ENCODE measurements at places on chromosomes 2 and 18.

GRCh38 chr2:232204457-232204931 is 174.1 kb upstream of the ALPP start:
- no peak for DNase-seq

DNA sequence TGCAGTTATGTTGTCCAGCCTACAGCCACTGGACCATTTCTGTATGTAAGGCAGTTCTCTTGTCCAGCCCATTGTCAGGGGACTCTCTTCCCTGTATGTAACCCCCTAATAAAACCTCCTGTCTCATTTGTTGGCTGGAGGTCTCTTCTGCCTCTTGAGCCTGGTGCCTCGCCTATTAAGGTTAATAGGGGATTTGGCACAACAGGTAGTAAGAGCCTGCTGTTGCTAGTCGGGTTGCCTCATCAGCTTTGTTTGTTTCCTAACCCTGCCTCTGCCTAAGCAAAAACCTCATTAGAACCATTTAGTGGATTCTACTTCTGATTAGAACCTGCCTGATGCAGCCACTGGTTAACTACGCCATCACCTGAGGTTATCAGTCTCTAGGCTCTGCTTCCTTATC is 62.2 kb upstream of the STPG4 start:
- DNase-seq = no peak

- DNase-seq = no peak
These were observed 46.6 kb downstream of the ZNF516 start for GRCh38 chr18:76448256-76449110.

- DNase-seq = no peak
These were observed 1988.8 kb upstream of the PIK3C3 start for GRCh38 chr18:39966275-39966674.

DNA sequence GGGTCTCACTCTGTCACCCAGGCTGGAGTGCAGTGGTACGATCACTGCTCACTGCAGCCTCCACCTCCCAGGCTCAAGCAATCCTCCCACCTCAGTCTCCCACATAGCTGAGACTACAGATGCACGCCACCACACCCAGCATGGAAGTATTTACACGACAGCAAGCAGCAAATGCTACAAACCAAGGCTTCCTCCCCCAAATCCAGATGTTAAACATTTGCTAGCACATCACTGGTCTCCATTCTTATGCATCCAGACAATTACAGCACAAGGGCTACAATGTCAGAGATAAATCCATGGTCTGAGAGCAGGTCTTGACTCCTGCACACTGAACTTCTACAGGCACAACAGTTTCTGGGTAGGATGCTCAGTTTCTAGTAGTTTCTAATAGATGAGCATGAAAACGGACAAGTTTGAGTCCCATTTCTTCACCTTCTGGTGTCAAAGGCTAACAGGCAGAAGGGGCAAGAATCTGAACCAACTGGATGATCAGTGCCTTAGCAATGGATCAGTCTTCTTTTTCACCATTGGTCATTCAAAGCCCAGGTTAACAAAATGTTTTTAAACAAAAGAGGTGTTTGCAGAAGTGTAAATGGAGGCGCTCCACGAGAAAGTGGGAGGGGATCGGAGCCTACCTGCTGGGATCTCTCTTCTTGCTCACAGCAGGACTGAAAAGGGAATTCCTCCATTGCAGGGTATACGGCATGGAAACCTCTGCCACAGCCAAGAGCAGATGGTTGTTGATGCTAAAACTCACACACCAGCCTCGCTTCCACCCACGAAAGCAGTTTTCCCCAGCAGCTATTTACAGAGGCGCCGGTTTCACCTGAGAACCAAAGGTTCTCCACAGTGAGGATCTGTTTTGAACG is 135.0 kb upstream of the ARL4C start:
- no peak for DNase-seq

DNA sequence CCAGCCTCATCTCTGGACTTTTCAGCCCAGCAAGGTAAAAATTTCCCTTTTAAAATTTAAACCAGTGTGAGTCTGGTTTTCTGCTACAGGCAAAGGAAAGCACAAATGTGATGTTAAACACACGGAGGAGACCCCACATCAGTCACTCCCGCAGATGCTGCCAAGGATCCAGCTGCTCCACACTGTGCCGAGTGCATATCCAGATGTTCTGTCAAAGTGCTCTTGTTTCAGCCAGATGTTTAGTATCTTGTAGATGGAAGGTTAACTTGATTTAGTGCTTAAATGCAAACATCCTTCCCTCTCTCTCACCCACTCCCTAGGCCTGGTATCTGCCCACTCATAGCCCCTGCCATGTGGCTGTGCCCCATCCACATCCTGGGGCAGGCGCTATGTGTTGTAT is 15.8 kb upstream of the ATOH8 start:
- DNase-seq = no peak

DNA sequence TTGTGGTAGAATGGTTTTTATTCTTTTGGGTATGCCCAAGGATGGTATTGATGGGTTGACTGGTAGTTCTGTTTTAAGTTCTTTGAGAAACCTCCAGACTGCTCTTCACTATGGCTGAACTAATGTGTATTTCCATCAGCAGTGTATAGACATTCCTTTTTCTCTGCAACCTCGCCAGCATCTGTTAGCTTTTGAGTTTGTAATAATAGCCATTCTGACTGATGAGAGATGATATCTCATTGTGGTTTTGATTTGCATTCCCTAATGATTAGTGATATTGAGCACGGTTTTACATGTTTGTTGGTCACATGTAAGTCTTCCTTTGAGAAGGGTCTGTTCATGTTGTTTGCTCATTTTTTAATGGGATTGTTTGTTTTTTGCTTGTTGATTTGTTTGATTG is 1348.7 kb upstream of the NXPH2 start:
- DNase-seq = no peak

DNA sequence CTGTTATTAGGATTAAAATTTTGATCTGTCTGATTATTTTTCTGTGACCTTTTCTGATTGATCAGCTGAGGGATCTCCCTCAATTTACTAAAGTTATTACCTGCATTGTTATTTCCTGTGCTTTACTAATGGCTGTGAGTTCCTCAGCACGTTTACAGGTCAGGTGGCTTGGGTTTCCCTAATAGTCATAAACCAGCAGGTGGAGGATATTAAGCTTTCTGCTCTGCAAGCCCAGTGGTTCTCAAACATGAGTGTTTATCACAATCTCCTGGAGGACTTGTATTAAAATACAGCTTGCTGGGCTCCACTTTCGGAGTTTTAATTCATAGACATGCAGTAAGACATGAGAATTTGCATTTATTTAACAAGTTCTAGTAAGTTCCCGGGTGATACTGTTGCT is 22.4 kb upstream of the UGP2 start:
- no peak for DNase-seq

- no peak for DNase-seq
These were observed 74.4 kb downstream of the SH3RF3 start for GRCh38 chr2:109203246-109204011.

- DNase-seq = no peak
These were observed 23.0 kb upstream of the LYPD6B start for GRCh38 chr2:149015501-149015900.

GRCh38 chr18:23453680-23454058 is 582 bp downstream of the RIOK3 start:
- no peak for DNase-seq

- no peak for DNase-seq
These were observed 9.7 kb upstream of the KCNE4 start for GRCh38 chr2:223042284-223042683.

- DNase-seq = no peak
These were observed 418.9 kb downstream of the EPHA4 start for GRCh38 chr2:221153226-221153625.

DNA sequence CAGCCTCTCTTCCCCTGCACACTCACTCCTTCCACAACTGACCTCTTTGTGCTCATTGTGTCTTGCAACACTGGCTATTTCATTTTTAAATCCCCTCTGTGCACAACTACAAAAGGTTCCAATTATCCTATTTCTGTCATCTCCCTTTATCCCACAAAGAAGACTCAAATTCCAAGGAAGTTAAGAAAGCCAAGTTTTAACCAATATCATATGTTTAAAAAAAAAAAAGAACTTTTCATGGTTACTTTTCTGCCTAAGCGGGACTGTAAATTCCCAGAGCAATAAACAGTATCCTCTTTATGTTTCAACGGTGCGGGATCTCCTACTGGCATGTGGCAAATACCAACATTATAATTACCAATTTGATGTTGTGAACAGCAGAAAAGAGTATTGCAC is 83.8 kb downstream of the DOCK10 start:
- no peak for DNase-seq

- DNase-seq = no peak
These were observed 129.5 kb upstream of the NYAP2 start for GRCh38 chr2:225270053-225270452.

DNA sequence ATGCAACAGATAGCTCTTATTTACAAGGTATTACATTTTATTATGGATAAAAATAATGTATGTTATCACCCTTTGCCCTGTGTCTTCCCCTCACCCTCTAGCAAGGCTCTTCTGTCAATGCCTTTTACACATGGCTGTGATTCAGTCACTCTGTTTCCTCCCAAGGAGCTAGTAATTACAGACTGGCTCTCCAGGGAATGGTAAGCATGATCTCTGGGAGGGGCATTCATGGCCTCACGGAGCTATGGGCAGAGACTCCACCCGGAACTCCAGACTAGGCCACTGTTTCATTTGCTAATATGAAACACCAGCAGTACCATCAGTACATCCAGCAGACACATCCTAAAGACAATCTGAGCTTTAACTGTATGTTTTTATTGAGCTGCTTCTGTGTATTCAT is 410.9 kb upstream of the CYRIA start:
- no peak for DNase-seq

- DNase-seq = no peak
These were observed 19.0 kb downstream of the DNPEP start for GRCh38 chr2:219368690-219369191.

DNA sequence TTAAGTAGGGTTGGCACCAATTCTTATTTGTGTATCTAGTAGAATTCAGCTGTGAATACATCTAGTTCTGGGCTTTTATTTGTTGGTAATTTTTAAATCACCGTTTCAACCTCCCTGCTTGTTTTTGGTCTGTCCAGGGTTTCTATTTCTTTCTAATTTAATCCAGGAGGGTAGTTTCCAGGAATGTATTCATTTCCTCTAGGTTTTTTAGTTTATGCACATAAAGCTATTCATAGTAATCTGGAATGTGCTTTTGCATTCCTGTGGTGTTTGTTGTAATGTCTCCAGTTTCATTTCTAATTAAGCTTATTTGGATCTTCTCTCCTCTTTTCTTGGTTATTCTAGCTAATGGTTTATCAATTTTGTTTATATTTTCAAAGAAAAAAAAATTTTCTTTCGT is 1361.8 kb upstream of the DDX18 start:
- no peak for DNase-seq

GRCh38 chr2:76169276-76170008 is 458.7 kb upstream of the GCFC2 start:
- DNase-seq = no peak

DNA sequence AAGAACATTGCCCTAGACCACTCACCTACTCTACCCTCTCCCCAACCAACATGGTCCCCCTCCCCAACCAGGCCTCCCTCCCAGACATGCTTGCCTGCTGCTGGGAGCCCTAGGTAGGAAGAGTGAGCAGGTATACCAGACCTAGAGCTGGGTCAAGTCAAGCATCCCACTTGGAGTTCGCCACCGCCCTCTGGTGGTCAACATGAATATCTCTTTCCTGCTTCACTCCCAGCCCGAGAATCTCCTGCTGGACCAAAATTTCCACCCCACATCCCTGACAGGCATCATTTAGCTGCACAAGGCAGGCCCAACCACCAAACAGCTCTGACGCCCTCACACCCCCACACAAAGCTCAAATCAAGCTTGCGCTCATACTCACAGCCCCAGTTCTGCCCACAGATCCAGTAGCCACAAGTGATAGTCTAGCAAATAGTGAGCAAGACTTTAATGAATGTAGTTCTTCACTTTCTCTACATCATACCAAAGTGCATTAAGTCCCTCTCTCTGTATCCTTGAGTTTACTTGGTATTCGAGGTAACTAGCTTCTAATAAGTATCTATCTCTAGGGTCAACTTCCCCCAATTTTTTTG is 116.0 kb downstream of the TNS1 start:
- DNase-seq = no peak

GRCh38 chr18:44791520-44791919 is 110.8 kb downstream of the SETBP1 start:
- DNase-seq = no peak

DNA sequence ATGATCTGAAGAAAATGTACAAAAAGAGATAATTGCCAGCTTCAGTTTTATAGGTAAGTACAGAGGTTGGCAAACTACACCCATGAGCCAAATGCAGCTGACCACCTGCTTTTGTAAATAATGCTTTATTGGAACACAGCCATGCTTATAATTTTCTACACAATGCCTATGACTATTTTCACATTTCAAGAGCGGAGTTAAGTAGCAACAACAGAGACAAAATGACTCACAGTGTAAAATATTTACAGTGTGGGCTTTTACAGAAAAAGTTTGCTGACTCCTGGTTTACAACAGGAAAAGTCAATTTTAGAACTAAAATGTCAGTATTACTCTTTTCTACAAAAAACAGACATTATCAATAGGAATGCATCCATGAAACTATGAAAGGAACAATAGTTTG is 26.0 kb downstream of the CWC22 start:
- no peak for DNase-seq

GRCh38 chr2:19099181-19099580 is 259.2 kb downstream of the OSR1 start:
- DNase-seq = no peak

GRCh38 chr2:127735044-127735443 is 33.7 kb downstream of the SFT2D3 start:
- DNase-seq = no peak

GRCh38 chr2:85583667-85584353 is 421 bp upstream of the VAMP5 start:
- no peak for DNase-seq

- no peak for DNase-seq
These were observed 72.4 kb downstream of the ODC1 start for GRCh38 chr2:10375570-10376281.

DNA sequence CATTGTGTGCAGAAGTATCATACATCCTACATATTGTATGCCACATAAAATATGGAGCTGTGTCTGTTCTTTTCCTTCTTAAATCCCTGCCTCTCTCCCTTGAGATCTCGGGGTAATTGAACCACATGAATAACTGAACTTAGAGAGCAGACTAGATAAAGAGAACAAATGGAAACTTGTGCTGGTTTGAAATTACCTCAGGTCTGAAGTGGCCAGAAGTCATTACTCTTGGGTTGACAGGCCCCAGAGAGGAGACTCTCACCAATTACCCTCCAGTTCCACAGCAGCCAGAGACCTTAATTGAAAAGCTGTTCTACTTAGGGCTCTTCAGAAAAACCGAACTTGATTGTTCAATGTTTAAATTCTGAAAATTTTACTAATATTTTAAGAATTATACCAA is 5.0 kb upstream of the ADAM17 start:
- no peak for DNase-seq
